ENCODE measurements at places on chromosomes 5 and 9.

DNA sequence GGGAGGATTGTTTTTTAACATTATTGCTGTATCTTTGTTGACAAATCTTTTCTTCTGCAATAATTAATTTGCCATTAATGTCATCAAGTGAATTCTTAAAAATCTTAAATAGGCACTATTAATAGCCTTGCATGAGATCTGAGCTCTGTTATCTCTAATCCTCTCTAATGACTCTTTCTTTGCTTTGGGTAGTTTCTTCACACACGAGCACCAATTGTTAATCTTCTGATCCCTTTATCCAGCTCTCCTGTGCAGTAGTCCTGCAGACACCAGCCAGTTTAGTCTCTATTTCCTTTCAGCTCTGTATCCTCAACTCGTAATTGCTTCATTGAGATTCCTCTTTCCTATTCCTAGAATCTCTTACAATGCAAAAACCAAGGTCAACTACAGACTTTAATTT is 8.1 kb downstream of the SPINK14 start:
- H3K27me3 ChIP-seq, result no peaks in the 10 kb centered on the region
- H3K4me1 ChIP-seq, result no peaks in the 10 kb centered on the region
- no peak overlapping the region for H3K27ac ChIP-seq
- no peak overlapping the region for H3K4me3 ChIP-seq

- H3K4me1 ChIP-seq, result peaks cover 7% of the 10 kb centered on the region
- H3K27ac ChIP-seq, result peak within 1 kb of the TSS; percentile 88
- no peaks in the 10 kb centered on the region for H3K36me3 ChIP-seq
- peak within 1 kb of the TSS; percentile 84 for H3K4me3 ChIP-seq
These were observed at the start of gene TGFBR1 for GRCh38 chr9:99104459-99105151. TGFBR1 (plus strand) TSS chr9:99105113; CDS start chr9:99105206, 93 bp downstream.

DNA sequence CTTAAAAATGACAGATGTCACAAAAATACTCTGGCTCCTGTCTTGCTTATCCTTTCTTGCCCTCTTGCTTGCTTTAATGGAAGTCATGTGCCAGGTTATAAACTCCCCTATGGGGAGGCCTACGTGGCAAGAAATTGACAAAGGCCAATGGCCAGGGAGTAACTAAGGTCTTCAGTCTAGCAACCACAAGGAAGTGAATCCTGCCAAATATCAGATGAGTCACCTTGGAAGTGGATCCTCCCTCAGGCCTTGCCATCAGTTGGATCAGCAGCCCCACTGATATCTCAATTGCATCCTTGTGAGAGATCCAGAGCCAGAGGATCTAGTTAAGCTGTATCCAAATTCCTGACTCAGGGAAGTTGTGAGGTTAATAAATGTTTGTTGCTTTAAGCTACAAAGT is 82.8 kb downstream of the CAAP1 start:
- peak; percentile 56 for DNase-seq
- H3K27me3 ChIP-seq, result no peaks in the 10 kb centered on the region
- no peak overlapping the region for H3K27ac ChIP-seq
- no peaks in the 10 kb centered on the region for H3K4me1 ChIP-seq
- H3K36me3 ChIP-seq, result no peaks in the 10 kb centered on the region
- no peak overlapping the region for H3K4me3 ChIP-seq

GRCh38 chr9:7336356-7337065 is 463.1 kb downstream of the DMAC1 start:
- H3K4me3 ChIP-seq, result no peak overlapping the region
- no peaks in the 10 kb centered on the region for H3K36me3 ChIP-seq
- no peaks in the 10 kb centered on the region for H3K4me1 ChIP-seq
- no peak for DNase-seq

GRCh38 chr9:123373447-123373923 is 17.5 kb downstream of the CRB2 start:
- H3K4me3 ChIP-seq, result no peak overlapping the region
- H3K4me1 ChIP-seq, result peaks cover 23% of the 10 kb centered on the region
- no peaks in the 10 kb centered on the region for H3K36me3 ChIP-seq
- no peak for DNase-seq

DNA sequence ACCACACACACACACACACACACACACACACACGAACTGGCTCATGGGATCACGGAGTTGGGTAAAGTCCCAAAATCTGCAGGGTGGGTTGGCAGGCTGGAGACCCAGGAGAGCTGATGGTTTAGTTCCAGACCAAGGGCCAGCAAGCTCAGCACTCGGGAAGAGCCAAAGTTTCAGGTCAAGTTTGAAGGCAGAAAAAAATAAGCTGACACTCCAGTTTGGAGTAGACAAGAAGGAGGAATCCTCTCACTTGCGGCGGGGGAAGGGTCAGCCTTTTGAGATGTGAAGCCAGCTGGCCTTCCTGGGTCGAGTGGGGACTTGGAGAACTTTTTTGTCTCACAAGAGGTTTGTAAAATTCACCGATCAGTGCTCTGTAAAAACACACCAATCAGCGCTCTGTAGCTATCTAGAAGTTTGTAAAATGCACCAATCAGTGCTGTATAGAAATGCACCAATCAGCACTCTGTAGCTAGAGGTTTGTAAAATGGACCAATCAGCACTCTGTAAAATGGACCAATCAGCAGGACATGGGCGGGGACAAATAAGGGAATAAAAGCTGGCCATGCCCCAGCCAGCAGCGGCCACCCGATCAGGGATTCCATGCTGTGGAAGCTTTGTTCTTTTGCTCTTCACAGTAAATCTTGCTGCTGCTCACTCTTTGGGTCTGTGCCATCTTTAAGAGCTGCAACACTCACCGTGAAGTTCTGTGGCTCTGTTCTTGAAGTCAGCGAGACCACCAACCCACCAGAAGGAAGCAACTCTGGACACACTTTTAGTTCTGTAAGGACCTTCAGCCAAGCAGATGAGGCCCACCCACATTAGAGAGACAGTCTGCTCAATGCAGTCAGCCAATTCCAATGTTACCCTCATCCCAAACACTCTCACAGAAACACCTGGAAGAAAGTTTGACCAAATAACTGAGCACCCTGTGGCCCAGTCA is 37.8 kb upstream of the UNC5A start:
- no peaks in the 10 kb centered on the region for H3K27me3 ChIP-seq
- H3K36me3 ChIP-seq, result no peaks in the 10 kb centered on the region
- no peak overlapping the region for H3K27ac ChIP-seq
- DNase-seq, result no peak
- H3K4me3 ChIP-seq, result no peak overlapping the region

DNA sequence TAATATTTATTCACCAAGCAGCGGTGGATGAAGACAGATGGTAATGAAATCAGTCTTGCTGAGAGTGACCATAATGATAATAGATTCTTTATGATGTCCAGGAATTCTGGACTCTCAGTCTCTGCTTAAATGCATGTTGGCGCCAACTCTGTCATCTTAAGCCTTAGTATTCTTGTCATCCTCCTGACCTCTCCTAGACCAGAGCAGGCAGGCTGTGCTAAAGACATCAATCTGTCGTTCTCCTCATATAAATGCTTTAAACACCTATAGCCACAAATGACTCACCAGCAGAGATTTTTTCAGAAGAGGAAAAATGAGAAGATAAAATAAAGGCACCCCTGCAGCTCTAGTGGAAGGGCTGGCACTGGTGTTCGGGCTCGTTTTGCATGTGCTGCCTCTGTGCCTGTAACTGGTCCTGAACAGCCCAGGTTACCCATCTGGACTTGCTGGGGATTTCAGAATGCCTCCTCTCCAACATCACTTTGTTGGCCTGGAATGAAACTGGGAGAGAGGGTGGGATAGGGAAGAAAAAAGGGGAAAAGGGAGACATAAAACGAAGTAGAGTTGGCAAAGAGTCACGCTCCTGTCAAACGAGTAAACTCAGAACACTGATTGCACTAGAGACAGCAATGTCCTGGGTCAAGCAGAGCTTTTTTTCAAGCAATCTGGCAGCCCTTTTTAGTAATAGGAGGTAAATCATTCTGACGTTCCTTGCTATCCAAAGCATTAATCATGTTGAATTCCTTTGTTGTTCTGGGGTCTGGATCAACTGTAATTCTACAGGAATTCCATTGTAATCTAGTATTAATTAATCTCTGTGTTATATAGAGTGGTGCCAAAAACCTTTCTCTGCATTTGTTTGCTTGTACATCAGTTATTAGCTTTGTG is 195.5 kb upstream of the CLINT1 start:
- no peak overlapping the region for H3K4me3 ChIP-seq
- DNase-seq, result no peak
- H3K27ac ChIP-seq, result no peak overlapping the region
- H3K4me1 ChIP-seq, result no peaks in the 10 kb centered on the region
- no peaks in the 10 kb centered on the region for H3K27me3 ChIP-seq
- no peaks in the 10 kb centered on the region for H3K36me3 ChIP-seq

DNA sequence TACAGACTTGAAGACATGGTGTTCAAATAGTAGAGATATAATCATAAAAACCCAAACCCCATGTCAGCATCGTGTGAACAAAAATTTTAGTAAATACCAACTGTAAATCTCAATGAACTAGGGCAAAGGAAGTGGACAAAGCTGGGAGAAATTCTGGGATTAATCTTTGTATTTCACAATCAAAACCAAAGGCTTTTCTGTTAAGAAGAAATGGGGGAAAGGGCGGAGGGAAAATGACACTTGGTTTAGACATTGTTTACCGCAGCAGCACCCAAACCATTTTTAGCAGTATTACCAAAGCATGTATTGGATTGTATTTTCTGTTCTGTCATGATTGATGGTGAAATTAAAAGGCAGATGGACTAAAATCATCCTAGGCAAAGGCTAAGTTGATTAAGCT is 134.2 kb upstream of the PRSS3 start:
- H3K36me3 ChIP-seq, result no peaks in the 10 kb centered on the region
- H3K4me1 ChIP-seq, result no peaks in the 10 kb centered on the region
- no peak overlapping the region for H3K4me3 ChIP-seq
- no peak overlapping the region for H3K27ac ChIP-seq
- no peak for DNase-seq
- H3K27me3 ChIP-seq, result peaks cover 15% of the 10 kb centered on the region

- no peak for DNase-seq
- H3K4me1 ChIP-seq, result peaks cover 11% of the 10 kb centered on the region
- no peak overlapping the region for H3K27ac ChIP-seq
- no peaks in the 10 kb centered on the region for H3K36me3 ChIP-seq
- no peaks in the 10 kb centered on the region for H3K27me3 ChIP-seq
These were observed 6.2 kb downstream of the VPS13A start for GRCh38 chr9:77183581-77183980.

GRCh38 chr5:116571568-116572349 is 2.9 kb downstream of the SEMA6A start:
- peak overlapping the region; percentile 74 for H3K4me3 ChIP-seq
- peak; percentile 28 for DNase-seq
- no peaks in the 10 kb centered on the region for H3K36me3 ChIP-seq
- H3K4me1 ChIP-seq, result no peaks in the 10 kb centered on the region
- H3K27me3 ChIP-seq, result no peaks in the 10 kb centered on the region

DNA sequence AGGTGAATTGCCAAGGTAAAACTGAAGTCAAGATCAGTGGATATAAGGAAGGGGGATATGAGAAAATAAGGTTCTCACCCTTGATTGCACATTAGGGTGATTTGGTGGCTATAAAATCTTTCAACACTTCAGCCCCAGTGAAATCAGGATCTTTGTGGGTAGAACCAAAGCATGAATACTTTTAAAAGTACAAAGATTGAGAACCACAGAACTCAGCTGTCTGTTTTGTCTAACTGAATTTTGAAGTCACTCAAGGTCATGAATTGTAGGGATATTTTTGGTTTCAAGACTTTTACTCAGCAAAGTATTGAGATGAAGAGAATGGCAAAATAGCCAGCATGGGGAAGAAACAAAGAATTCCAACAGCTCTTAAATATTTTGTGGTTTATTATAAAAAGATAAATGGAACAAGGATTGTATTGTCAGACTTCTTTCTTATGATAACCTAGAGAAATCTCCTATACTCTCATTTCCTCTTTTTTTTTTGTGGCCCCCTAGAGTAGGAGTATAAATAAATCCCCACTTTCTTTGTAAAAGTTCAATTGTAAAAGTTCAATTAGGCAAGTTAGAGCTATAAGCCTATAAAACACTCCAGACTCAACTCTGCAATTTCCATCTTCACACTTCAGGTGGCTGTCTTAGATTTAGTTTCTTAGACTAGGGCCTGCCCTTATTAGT is 272.9 kb downstream of the PDE4D start:
- no peaks in the 10 kb centered on the region for H3K4me1 ChIP-seq
- H3K27me3 ChIP-seq, result no peaks in the 10 kb centered on the region
- H3K4me3 ChIP-seq, result no peak overlapping the region
- no peaks in the 10 kb centered on the region for H3K36me3 ChIP-seq

GRCh38 chr9:76198336-76198735 is 195.9 kb downstream of the RFK start:
- H3K27me3 ChIP-seq, result no peaks in the 10 kb centered on the region
- DNase-seq, result no peak

DNA sequence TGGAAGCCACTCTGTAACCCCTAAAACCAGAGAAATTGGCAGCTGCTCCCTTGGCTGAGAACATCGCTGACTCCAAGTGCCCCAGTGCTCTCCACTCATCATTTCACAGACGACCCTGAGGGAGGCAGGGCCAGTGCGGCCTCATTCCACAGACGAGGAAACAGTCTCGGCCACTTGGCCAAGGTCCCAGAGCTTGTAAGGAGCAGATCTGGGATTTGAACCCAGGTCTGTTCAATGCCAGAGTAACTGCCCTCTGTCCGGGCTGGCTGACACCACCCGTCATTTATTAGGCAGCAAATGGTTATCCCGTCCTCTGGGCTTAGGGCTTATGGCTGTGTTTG is 19.9 kb upstream of the IER5L start:
- no peaks in the 10 kb centered on the region for H3K27me3 ChIP-seq
- DNase-seq, result no peak
- H3K27ac ChIP-seq, result no peak overlapping the region
- H3K36me3 ChIP-seq, result no peaks in the 10 kb centered on the region
- no peaks in the 10 kb centered on the region for H3K4me1 ChIP-seq

DNA sequence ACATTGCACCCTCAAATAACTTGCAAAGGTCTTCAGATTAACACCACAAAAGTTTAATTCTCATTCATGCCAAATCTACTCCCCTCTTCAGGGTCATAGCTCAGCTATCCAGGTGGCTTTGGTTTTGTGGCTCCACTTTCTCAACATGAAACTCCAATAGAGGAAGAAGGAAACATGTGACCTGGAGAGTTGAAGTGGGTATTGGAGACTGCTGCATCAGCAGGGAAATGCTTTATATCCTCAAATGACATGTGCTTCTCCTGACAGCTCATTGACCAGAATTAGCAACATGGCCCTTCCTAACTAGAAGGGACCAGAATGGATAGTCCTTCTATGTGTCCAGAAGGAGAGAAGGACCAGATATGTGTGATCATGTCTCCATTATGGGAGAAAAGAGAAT is 73.6 kb downstream of the TLR4 start:
- no peaks in the 10 kb centered on the region for H3K27me3 ChIP-seq
- no peak overlapping the region for H3K4me3 ChIP-seq
- peaks cover 15% of the 10 kb centered on the region for H3K4me1 ChIP-seq
- H3K36me3 ChIP-seq, result no peaks in the 10 kb centered on the region
- DNase-seq, result no peak

DNA sequence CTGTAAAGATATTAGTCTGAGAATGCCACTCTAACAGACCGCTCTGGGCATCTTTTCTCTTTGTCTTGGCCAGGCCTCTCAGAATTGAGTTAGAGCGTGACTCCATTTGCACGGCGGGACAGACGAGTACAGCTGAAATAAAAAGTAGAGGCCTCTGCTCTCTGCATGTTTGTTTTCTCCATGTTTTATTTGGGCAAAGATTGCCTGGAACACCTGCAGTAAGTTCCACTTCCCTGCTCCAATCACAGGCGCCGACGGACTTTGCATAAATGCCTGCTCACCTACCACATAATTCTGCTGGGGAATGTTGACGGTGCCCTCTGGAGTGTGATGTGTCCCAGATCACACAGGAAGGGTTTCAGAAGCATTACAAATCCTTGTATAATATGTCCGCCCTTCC is 10.6 kb downstream of the SPOCK1 start:
- no peaks in the 10 kb centered on the region for H3K4me1 ChIP-seq
- no peaks in the 10 kb centered on the region for H3K27me3 ChIP-seq
- no peak overlapping the region for H3K27ac ChIP-seq
- no peaks in the 10 kb centered on the region for H3K36me3 ChIP-seq
